Esophagus muscularis mucosa (tissue), 4 donors: ENCODE measurements at places on chromosomes 4 and X. TPM values are rescaled to one million over a fixed set of nuclear protein-coding genes. Genes with fewer than 3 reads are reported as not detected.

DNA sequence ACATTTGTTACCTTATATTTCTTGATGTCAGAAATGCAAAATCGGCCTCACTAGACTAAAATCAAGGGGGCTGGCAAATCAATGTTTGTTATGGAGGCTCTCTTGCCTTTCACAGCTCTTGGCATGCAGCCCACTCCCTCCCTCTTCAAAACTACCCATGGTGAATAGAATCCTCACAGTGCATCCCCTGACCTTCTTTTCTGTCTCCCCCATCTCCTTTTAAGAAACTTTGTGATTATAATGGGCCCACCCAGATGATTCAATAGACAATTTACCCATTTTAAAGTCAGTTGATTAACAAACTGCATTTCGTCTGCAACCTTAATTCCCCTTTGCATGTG is 184.0 kb downstream of the PCDH7 start:
- DNase-seq: no peak

GRCh38 chrX:138914767-138915166 is 203.2 kb upstream of the FGF13 start:
- DNase-seq: no peak

- DNase-seq: no peak
Observed at GRCh38 chr4:55947254-55947882, 1.4 kb upstream of the CEP135 start.

STPG2 gene
- 0.26 TPM for total RNA-seq

DNA sequence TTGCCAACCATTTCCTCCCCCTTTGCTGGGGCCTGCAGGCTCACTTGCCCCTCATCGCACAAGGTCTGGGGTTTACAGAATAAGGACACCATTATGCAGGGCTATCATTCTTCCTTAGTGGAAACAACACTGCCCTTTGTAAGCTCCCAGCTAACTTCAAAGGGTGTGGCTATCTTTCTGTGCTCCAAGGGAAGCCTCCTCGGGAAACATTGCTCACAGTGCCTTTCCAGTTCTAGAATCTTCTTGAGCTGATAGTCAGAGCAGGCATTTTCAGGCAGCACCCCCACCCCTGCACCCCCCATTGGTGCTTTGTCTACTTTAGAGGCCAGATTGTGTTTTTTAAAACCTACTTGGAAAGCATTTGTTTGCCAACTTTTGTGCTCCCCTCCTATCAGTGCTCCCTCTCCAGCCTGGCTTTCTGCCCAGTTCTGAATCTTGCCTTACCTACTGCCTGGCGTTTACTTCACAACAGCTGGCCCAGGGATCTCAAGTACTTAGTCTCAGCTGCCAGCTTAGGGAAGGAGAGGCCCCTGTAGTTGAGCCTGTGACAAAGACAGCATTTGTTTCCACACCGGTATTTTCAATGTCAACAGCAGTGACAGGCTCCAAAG is 53.5 kb downstream of the PLAC1 start:
- DNase-seq: no peak

DNA sequence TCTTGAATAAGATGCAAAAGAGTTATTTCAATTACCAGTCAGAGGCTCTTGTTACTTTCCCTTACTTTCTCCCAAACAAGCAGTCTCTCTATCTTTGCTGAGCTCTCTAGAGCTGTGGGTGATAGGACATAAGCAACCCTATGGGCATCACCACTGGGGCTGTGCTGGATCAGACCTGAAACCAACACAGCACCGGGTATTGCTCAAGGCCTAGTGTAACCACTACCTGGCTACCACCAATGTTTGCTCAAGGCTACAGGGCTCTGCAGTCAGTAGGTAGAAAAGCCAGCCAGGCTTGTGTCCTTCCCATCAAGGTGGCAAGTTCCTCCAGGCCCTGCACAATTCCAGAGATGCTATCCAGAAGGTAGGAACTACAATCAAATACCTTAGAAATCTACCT is 35.3 kb upstream of the AGTR2 start:
- no peak for DNase-seq

GRCh38 chr4:74539044-74539790 is 94.3 kb downstream of the AREG start:
- no peak for DNase-seq
